Stimulated activated CD8-positive, alpha-beta memory T cell treated with anti-CD3 and anti-CD28 coated beads, Interleukin-7, amount 100 ng/mL, for 4 hours (primary cell): ENCODE measurements at places on chromosomes 13 and 19.

DNA sequence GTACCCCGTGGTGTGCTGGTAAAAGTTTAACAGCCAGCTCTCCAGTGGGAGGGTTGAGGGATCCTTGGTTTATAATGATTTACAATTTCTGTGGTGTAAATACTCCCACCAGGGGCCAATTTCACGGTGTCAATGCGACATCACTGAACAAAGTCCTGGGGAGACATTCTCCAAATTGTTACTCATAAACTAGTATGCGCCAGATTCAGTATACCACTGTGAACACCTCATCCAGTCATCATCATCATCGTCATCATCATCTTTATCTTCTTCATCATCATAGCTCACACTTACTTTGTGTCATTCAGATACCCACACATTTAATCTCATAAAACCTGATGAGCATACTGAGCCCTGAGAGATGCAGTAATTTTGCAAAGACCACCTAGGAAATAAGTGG, 17.2 kb upstream of the TNFSF14 start:
- DNase-seq = no peak

- no peak for DNase-seq
These were observed 155.5 kb upstream of the VSTM2B start for GRCh38 chr19:29370276-29370675.

DNA sequence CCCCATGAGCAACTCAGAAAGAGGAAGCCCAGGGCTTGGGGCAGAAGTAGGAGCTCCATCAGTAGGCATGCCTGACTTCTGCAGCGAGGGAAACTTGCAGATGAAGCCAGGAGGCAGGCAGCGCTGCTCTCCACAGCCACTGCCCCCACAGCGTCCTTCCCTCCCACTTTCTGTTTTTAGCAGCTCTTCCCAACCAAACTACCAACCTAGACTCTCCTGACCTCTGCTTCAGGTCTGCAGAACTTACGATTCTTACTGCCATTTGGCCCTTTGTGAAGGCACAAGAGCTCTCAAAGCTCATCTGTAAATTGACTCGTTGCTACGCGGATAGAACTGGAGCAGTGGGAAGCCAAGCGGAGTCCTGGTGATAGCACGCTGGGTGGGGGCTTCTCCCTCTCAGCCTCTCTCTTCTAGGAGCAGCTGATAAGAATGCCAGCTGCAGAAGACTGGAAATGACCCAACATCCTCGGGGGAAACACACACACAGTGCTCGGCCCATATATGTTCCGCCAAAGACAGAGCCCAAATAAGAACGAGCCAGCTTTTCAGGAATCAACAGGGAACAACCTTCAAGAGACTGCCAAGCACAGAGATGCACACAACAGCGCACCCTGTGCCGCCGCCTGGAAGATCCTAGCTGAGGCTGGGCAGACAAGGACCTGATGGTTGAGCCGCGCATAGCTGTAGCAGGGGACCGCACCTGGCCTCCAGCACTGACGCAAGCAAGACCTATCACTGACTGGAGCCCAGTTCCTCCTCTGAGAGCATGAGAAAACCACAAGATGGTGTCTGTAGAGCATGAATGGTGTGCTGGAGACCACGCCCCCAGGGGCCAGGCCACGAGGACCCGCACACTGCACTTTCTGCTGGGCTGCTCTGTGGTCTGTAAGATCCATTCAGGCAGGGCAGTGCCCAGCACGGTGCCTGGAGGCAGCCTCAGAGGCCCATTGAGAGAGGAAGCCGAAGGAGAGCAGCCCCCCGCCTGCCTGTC, 15.9 kb upstream of the SLC35E1 start:
- peak; percentile 39 for DNase-seq

DNA sequence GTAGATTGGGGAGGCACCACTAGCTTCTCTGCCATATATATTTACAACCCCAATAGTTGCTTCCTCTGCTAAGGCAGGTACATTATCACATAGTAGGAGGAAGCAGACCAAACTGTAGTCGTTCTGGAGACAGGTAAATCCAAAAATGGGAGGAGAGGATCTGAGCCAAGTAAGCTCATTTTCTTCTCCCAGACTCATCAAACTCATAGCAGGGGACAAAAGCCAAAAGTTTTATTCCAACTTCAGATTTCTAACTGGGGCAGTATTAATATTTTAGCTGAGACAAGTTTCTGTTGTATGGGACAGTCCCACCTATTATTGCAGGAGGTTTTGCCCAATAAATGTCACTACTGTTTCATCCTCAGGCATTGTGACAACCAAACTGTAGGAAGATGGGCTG, 7.8 kb upstream of the IGSF23 start:
- DNase-seq = no peak

- DNase-seq = no peak
These were observed 23.6 kb upstream of the ASPDH start for GRCh38 chr19:50537306-50537685.

GRCh38 chr19:10670182-10670581, 16.0 kb downstream of the ILF3 start:
- DNase-seq = no peak

DNA sequence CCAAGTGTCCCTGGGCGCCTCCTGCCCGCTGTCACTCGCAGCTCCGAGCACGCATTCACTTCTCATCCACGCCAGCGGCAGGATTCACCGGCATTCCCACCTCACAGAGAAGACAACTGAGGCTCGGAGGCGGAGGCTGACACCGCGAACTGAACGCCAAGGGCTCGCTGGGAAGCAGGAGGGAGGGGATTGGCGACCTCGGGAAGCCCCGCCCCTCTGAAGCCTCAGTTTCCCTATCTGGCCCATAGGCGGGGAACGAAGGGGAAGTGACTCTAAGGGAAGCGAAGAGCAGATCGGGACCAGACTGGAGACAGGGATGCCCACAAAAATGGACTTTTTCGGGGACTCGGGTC, 256 bp downstream of the MICOS13 start:
- DNase-seq = no peak

GRCh38 chr13:108816375-108816774, 187.0 kb downstream of the MYO16 start:
- DNase-seq = no peak

DNA sequence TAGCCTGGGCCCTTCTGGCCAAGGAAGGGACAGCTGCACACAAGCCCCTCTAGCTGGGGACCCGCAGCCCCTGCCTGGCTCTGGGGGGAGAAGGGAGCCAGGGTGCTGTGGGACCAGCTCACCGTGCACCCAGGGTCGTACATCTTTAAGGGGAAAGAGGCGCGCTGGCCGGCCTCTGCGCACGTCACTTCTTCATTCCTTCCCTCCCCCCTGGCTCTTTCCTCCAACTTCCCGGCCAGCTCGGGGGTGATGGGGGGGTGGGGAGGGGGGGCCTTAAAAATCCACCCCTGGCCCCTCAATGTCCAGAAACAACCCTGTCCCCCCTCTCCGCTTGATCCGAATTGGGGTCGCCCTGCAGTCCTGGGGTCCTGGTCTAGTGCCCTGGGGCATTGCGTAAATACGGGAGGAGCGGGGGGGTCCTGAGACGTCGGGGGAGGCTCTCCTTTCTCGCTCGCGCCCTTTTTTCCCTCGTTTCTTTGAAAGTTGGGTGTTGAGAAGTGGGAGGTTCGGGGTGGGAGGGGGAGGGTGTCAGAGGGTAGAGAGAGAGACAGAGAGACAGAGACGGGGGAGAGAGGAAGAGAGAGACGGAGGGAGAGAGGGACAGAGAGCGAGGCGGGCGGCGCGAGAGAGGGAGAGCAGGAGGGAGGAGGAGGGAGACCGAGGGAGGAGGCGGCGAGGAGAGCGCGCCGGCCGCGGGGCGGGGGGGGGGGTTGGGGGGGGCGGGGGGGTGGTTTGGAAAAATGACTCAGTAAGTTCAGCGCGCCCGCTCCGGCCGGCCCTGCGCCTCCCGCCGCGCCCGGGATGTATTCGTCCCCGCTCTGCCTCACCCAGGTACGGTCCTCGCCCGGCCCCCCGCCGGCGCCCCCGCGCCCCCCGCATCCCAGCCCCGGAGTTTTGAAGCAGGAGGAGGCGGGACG, at the start of gene NFIC:
NFIC (plus strand) TSS at position 748 of the 917 bp plus-strand sequence; CDS start at position 802, 54 bp downstream.
- peak; percentile 43 for DNase-seq

DNA sequence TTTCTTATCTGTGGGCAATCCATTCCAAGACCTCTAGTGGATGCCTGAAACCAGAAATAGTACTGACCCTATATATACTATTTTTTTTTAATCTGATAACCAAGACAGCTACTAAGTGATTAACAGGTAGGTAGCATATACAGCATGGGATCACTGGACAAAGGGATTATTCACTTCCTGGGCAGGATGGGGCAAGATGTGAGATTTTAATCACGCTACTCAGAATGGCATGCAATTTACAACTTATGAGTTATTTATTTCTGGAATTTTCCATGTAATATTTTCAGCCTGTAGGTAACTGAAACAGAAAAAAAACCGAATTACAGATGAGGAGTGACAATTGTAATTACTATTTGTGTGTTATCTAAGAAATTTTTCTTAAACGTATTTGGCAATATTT, 41.2 kb downstream of the ZIC2 start:
- DNase-seq = no peak

- peak; percentile 93 for DNase-seq
These were observed 1.4 kb downstream of the PLAUR start for GRCh38 chr19:43668406-43669109.

- no peak for DNase-seq
These were observed 318.3 kb downstream of the ZNF536 start for GRCh38 chr19:30690525-30690924.

DNA sequence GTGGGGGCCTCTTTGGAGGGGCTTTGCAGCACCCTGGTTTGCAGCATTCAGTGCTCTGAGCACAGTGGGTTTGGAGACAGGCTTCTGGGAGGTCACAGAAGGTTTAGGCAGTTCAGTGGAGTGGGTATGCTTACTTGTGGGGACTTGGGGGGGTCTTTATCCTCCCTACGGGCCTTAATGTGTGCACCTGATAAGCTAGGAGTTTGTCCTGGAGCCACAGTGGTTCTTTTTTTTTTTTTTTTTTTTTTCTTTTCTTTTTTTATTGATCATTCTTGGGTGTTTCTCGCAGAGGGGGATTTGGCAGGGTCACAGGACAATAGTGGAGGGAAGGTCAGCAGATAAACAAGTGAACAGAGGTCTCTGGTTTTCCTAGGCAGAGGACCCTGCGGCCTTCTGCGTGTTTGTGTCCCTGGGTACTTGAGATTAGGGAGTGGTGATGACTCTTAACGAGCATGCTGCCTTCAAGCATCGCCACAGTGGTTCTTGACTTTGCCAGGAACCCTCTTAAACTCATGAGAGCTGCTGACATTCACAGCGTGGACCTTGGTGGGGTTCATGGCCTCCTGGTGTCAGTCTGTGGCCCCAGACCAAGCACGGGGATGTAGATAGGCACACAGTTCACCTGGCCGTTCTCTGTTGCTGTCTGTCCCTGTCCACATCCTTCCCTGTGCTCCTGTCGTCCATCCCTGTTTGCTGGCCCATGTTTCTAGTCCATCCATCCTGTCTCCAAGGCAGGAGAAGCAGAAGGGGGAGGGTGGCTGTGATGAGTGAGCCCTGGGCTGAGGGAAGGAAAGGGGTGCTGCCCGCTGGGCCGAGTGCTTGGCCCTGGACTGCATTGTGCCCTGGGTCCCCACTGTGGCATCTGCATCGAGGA, 2.7 kb downstream of the EGLN2 start:
- no peak for DNase-seq

DNA sequence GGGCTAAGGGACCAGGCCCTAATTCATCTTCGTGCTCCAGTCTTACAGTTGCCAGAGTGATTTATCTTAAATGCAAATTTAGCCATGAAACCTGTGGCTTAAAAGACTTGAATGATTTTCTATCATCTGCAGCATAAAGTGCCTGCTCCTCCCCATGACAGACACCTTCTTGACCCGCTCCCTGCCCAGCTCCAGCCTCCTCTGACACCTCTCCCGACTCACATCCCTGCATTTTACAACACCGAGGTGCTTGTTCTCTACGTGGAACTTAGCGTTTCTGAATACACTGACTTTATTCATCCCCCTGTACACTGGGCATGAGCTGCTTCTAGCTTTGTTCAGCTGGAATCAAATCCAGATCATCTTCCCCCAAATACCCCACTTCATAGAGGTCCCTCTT, 128.7 kb upstream of the MYO16 start:
- no peak for DNase-seq
